ENCODE measurements at places on chromosomes 1 and 21.
A peak's percentile ranks its signal among the peaks of the same experiment; 100 is the strongest.

GRCh38 chr1:102937401-102937800 lies 170.9 kb downstream of the COL11A1 start:
- no peak for DNase-seq

GRCh38 chr1:158685085-158685484 lies 1.4 kb downstream of the SPTA1 start:
- DNase-seq, result no peak

DNA sequence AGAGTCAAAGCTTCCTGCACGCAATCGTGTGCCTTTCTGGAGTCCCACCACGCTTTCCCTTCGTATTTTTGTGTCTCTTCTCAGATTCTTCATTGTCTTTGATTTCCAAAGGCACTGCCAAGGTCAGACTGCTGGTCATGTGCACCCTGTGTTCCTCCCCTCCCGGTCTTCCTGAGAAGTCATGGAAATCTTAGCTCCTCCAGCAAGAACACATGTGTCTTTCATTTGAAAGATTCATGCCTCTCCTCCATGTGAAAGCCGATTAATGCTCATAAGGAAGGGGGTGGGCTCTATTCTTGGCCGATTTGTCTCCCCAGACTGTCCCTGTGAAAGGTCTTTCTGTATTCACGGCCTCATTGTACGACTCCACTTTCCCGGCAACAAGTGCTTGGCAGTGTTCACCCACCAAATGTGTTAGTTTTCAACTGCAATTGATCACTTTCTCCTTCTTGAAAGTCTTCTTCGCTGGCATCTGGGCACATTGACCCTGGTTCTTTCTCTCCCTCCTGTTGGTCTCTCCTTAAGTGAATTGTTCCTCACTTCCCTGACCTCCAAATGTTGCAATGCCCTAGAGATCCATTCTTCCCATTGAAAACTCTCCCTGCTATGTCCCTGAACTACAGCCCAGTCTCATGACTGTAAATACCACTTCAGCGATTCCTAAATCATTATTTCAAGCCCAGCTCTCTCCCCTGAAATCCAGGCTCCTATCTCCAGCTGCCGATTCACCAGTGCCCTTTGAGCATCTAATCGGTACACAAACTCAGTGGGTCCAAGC lies 25.4 kb downstream of the MX2 start:
- DNase-seq, result no peak

DNA sequence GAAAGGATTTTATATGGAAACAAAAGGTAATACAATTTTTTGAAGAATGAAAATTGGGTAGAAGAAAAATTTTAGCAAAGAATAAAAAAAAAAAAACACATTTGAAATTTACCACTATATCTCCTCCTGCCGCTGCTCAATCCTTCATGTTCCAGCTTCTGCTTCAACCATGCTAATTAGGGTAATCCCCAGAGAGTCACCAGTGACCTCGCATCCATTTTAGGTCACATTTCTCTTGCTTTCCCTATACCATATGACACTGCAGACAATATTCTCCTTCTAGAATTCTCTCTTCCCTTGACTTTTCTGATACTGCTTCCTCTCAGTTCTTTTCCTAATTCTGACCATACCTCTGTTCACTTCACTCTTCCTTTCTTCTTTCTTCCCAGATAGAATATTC lies 237.1 kb downstream of the USH2A start:
- no peak for DNase-seq

DNA sequence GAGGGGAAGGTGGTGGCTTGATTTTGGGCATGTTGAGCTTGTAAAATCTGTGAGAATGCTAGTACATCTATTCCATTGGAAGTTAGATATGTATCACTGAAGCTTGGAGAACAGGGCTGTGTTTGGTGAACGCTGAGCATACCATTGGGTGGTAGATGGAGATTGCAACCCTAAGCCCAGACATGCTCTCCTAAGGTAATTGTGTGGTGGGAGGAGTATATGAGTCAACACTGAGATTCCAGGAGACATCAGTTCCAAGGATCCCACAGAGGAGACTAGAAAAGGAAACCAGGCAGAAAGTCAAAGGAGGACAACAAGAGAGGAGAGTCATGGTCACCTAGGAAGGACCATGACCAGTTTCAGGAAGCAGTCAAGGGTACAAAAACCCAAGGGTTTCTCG lies 60.4 kb downstream of the KIF21B start:
- DNase-seq, result peak; percentile 78

DNA sequence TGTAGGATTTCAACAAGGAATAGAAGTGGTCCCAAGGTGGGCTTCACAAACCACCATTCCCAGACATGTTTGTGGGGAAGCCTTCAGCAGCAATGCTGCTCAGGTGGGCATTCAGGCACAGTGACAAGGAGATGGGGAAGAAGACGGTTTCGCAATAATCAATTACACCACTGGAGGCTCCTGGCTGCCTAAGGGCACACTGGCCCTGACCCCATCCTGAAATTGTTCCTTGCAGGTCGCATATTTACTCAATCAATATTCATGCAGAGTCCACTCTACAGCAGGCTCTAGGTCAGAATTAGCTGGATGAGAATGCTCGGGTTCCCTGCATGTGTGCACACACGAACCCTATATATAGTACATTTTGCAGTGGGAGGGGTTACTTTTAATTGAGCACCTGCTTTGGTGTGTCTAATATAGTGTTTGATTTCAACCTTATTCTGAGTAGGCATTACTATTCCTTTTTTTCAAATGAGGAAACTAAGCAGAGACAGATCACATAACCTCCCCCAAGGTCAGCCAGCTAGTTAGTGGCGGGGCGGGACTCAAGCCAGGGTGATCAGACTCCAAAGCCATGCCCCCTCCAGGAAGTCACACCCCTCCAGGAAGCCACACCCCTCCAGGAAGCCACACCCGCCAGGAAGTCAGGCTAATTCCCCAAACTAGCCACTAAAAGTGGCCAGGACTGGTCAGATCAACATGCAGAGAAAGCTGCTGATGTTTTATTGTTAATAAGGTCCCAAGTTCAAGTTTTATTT lies 106.5 kb downstream of the HLCS start:
- DNase-seq, result peak; percentile 72

- DNase-seq, result peak; percentile 61
Observed at GRCh38 chr21:42234464-42235241, 15.7 kb downstream of the ABCG1 start.

- DNase-seq, result peak; percentile 40
Observed at GRCh38 chr21:29117372-29117955, 13.0 kb upstream of the MAP3K7CL start.

DNA sequence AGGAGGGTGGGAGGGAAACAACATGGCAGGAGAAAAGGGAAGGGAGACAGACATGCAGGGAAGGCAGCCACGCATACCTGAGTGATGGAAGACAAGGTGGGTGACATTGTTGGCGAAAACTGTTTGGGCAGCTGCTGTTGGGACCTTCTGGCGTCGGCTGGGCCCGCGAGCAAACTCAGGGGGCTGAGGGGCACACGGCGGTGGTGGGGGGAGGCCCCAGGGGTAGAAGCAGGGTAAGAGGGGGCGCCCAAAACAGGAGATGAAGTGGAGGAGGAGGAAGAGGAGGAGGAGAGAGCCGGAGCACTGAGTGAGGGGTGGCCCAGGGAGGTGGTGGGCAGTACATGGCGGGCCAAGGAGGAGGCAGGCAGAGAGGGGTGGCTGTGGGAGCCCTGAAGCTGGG lies 4.7 kb upstream of the DENND4B start:
- DNase-seq, result no peak

DNA sequence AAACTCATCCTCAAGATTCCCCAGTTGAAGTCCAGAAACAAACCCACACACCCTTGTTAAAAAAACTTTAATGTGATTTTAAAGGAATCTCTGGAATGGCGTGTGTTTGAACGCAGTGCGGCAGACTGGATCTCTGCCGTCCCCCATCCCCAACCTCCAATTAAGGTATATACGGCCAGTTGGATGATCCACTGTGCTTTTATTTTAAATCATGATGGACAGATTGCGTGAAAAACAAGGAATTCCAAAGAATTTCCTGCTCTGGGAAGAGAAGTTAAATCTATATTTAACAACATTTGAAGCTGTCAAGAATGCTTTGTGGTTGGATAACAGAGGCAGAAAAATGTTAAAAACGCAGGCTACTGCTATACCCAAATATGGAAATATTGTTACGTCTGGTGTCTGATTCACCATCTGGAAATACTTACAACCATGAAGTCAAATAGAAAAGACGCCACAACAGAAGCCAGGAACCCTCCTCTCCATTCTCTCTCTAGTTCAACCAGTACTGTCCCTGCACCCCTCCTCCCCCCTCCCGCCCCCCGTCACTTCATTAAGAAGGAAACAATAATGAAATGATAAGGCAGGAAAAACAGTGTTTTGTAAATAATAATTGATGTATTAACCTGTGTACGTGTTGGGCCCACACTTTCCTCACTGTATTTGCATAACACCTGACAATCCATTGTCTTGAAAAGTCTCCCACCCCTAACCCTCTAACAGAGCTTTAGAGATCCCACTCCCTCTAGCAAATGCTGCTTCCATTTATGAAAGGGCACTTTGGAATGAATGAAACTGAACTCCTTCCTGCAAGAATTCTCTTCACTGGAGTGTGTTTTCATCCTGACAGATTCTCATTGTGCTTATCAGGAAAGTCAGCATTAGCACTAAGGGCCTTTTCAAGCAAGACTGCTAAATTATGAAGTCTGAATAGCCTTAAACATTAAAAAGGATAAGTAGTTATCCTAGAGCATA lies 2.0 kb upstream of the CCN1 start:
- DNase-seq, result no peak

- DNase-seq, result no peak
Observed at GRCh38 chr1:54156201-54156600, 3.4 kb upstream of the CDCP2 start.

DNA sequence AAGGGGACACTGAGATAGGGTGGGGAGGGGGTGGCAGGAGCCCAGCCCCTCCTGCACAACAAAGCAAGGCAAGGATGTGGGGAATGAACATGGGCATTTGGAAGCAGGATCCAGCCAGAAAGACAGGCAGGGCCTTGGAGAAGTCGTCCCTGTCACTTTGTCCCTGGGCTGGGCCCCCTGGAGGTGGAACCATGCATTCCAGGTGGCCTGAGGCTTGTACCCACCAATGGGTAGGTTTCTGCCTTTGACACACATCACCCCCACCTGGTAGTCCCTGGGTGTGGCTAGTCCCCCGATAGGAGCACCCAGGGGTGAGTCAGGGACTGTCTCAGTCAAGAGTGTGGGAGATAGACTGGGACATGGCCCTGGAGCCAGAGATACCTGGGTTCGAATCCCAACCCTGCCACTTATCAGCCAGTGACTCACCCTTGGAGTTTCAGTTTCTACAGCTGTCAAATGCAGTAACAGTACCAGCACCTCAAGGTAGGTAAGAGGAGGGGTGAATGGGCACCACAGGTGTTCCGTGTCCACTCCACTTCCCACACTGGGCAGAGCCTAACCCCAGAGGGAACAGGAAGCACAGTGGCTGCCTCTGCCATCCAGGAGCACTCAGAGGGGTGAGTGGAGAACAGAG lies 10.0 kb downstream of the PLA2G2D start:
- DNase-seq, result no peak

GRCh38 chr1:201614262-201615015 lies 75.5 kb downstream of the NAV1 start:
- peak; percentile 28 for DNase-seq

DNA sequence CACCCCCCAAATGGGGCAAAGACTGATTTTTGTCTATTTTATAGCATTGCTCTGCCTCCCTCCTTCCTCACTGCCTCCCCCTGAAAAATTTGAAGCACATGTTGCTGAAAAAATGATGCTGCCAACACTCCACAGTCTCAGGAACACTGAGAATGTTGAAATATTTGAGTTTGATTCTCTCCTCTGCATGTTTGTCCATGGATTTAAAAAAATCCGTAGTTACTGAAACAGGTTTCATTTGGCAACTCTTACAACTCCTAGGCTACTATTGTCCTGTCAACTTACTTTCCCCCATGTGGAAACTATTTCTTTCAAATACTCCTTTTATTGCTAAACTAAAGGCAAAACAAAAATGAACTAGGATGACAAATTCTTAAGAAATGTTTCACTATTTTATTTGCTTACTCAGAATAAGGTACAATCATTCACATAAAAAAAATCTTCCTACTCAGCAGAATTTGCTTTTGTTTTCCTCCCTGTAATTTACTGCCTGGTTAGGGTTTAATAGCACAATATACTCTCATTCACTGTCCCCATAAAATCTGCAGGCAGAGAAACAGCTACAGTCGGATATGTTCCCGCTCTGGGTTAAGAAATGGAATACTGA lies 50.2 kb downstream of the C21orf91 start:
- peak; percentile 6 for DNase-seq

GRCh38 chr1:154940651-154941194 lies 4.2 kb upstream of the PMVK start:
- no peak for DNase-seq

GRCh38 chr1:185033686-185034085 lies 11.7 kb upstream of the RNF2 start:
- DNase-seq, result no peak

DNA sequence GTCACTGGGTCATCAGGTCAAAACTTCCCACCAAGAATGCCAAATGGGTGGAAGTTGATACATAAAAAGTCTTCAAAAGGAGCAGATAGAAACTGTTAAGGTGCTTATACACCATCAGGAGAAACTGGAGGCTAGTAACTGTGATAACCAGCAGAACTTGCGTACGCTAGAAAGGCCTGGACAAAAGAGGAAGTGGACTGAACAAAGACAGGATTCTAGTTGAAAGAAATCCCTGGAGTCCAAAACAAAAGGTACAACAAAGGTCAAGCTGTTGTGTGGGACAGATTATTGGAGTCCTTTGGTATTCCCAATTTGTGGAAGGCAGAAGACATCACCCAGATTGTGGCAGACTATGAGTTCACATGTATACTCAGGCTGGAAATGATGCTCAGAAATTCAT lies 215.8 kb upstream of the PBX1 start:
- DNase-seq, result no peak

GRCh38 chr1:38128511-38128910 lies 81.9 kb upstream of the POU3F1 start:
- no peak for DNase-seq

DNA sequence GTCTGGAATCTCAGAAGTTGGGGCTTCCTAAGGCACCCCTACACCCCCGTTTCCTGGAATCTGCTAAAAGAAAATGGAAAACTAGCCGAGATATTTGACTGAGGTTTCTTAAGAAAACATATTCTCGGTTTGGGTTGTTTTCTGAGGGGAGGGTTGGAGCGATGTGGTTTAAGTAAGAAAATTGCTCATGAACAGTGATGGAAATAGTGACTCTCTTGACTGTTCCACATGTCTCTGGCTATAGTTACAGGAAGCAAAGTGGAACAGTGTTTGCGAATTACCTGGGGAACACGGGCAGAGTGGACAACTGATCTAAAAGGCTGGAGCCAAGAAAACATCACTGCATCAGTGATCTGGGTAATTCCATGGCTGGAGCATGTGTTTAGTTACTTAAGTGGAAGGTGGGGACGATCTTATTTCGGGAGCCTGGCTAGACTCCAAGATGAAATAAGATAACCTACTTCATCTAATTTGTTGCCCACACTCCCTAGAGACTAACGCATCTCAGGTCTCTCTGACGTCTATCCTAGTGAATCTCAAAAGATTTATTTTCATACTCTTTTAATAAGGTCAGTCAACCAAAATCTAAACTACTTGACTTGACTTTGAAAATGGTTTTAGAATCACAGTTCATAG lies 92.4 kb downstream of the KCNJ15 start:
- DNase-seq, result no peak

Measured in epithelial cell of esophagus (primary cell).